ENCODE measurements at places on chromosomes 1 and 21.

- no peak for DNase-seq
Observed at GRCh38 chr1:84632137-84632536, 57.9 kb upstream of the CTBS start.

DNA sequence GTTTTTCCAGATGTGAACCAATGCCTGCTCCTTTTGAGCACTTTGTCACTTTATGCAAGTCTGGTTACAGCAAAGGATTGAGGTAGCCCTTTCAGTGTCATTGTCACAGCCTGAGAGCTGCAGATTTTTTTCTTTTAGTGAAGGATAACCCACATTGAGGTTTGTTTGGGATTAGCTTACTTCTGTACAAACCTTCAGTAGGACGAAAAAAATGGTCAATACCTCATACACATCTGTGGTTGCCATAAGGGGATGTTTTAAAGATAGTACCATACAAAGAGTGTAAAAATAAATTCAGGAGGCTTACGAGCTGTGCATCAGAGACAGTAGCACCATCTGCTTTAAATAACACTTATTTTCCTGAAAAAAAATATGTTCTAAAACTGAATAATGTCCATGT, 566.0 kb downstream of the AJAP1 start:
- no peak for DNase-seq

- DNase-seq: no peak
Observed at GRCh38 chr21:36727866-36728265, 29.0 kb downstream of the SIM2 start.

GRCh38 chr1:34709547-34709946, 45.3 kb upstream of the GJB5 start:
- DNase-seq: no peak

GRCh38 chr1:232519186-232519585, 110.7 kb downstream of the SIPA1L2 start:
- DNase-seq: no peak

DNA sequence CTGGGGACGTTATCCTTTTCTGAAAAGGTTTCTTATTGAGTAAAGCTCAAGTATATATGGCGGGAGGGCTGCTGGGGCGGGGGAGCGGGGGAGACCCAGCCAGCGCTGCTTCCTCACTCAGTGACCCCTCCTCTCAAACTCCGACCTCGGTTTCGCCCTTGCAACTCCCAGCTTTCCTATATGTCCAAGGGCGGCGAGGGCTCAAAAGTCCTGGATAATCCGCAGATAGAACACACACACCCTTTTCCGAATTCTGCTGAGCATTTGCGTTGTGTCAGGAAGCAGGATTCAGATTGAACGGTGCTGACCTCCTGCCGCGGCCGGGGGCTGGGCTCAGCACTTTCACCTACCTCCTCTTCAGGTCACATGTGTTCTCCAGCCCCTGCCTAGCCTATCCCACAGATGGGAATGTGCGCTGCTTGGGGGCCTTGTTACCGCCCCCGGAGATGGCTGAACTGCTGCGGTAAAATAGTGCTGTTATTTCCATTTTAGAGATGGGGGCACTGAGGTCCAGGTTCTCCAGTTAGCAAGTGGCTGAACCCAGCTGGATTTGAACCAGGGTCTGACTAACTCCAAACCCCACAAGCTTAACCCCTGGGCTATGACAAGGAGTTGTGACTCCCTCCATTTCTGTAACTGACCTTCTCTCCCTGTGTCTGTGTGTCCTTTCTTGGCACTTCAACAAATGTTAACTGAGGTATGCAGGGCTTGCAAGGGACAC, 795 bp upstream of the AHDC1 start:
- DNase-seq: no peak

DNA sequence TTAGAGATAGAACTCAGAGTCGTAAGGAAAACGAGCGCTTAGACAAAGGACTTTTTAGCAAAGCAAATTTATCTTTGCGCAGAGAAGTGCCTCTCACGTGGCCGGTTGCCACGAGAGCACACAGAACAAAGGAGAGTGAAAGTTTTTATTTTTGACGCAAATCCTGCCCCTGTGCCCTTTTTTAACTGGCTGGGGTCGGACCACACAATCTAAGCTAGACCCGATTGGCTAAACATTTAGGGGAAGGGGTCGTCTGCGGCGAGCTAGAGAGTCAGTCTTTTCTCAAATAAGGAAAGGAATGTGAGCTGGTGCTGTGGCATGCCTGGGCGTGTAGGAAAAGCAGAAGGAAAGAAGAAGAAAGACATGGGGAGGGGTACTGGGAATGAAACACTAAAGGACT, 2.4 kb downstream of the KRTAP10-2 start:
- no peak for DNase-seq

GRCh38 chr1:24009406-24009805, 29.3 kb upstream of the SRSF10 start:
- no peak for DNase-seq

GRCh38 chr1:119731060-119731459, 19.3 kb downstream of the PHGDH start:
- no peak for DNase-seq

GRCh38 chr1:246949956-246950355, 18.2 kb upstream of the AHCTF1 start:
- DNase-seq: no peak

- no peak for DNase-seq
Observed at GRCh38 chr1:94983171-94983739, 56.3 kb upstream of the CNN3 start.

DNA sequence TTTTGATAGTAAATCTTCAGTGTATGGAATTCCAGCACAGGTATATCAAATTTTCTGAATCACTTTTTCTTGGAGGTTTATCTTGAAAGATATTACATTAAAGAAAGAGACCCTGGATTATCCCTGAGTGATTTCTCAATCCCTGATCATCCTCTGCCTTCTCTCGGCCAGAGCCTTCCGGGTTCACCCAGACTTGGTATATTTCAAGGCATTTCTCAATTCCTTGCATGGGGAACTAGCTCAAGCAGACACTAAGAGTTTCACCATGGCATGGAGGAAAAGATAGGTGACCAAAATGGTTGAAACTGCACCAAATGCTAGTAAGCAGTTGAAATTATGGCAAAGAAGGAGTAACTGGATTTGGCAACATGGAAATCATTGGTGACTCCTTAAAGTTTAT, 5.7 kb downstream of the VAMP4 start:
- no peak for DNase-seq
